ENCODE measurements at places on chromosomes 5 and 9.
A peak's percentile ranks its signal among the peaks of the same experiment; 100 is the strongest.

DNA sequence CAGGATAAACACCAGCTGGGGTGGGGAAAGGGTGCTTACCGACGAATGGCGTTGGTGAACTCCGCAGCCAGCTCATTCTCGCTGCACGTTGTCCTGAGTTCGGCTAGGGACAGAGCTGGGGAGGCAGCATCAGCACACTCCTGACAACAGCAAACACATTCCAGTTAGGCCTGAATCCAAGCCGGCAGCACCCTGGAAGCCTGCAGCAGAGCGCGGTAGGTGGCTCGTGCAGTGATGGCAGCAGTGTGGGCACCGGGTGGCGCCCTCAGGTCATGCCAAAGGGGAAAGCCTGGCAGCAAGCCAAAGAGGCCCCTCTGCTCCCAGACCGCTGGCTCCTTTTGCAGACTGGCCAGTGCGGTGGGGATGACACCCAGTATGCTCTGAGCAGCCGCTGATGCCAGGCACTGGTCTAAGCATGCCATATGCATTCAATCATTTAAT is 66.9 kb downstream of the DCP2 start:
- no peak for DNase-seq

GRCh38 chr5:40381016-40381415 is 298.7 kb upstream of the PTGER4 start:
- no peak for DNase-seq

DNA sequence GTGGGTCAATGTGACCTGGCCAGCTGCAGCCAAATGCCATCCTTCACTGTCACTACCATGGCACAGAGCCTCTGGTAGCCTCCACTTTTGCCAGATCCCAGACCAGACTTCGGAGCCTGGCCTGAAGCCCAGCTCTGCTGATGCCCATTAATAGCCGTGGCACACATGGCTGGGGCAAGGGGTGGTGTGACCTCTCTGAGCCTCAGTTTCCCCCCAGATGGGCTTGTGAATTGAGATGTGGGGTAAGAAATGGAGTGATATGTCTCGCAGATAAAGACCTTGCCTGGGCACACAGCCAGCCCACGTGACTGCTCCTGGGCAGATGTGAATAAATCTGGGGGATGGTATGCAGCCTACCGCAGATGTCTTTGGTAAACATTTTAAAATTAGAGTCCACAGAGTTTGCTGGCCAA is 13.9 kb downstream of the SUSD3 start:
- DNase-seq = no peak

DNA sequence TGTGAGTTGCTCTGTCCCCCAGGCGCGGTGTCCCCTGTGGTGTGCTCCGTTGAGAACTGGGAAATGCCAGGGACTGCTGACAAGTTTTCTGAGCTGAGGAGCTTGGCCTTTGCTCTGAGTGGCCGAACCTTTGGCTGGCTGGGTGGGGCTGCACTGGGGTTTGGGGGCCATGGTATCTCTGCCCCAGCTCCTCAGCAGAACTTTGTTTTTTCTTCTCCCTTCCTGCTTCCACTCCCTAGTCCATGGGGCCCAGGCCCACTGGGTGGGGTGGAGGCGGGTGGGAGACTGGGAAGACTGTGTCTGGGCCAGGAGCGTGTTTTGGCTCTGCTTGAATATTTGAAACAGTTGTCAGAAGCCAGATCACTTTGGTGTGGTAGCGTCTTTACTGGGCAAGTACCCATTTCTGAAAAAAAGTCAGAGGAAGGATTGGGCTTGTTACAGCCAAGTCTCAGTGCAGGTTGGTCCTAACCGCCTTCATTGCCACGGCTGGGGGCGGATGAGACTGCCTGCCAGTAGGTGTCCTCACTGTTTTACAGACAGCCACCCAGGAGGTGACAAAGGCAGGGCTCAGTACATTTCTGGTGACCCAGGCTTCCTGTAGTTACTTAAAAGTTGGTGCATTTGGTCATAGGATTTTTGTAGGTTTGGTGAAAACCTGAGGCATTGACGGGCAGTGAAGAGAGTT is 92.7 kb downstream of the DAB2IP start:
- DNase-seq = peak; percentile 57

GRCh38 chr5:54440456-54440893 is 15.0 kb upstream of the HSPB3 start:
- DNase-seq = no peak

DNA sequence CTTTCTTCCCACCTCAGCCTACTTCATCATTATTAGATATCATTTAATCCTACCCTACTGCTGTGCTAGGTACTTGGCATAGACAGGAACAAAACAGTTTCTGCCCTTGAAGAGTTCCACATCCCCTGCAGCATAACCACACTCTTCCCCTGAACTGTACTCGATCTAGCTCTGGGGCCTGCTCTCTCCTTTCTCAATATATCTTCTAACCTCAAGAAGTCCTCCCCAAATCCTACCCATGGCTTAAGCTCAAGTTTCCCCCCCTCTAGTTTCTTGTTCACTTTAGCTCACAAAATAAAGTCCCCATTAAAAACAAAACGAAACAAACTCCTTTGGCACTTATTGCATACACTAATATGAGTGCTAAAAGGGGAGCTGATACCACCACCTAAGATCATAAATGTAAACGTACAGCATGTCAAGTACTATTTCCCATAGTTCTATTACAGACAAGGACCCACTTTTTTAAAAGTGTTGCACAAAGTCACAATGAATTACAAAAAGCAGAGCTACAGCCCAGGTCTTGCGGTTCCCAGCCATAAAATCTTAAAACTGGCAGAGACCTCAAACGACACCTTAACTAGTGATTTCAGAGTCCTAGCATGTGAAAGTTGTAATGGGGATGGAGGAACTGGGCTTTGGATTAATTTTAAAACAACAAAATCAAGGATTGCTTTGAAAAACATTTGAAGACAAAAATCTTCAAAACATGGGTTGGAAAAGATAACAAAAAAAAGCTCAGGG is 80.7 kb downstream of the PTPDC1 start:
- DNase-seq = no peak

GRCh38 chr5:116572350-116573278 is 2.0 kb downstream of the SEMA6A start:
- peak; percentile 73 for DNase-seq

DNA sequence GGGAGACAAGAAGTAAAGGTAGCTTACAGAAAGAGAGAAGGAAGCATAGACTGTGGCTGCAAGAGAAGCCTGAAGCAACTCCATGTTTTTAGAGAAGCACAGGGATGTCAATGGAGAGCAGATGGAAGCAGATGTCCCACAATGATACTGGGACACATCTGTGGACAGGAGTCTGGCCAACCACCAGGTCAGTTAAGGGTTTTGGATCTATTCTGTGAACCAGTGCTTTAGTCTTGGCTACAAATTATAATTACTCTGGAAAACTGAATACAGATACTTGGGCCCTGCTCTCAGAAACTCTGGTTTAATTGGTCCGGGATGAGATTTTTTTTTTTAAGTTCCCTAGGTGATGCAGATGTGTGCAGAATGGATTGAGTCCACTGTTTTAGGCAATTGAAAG is 592.8 kb downstream of the CSNK1G3 start:
- DNase-seq = peak; percentile 53

DNA sequence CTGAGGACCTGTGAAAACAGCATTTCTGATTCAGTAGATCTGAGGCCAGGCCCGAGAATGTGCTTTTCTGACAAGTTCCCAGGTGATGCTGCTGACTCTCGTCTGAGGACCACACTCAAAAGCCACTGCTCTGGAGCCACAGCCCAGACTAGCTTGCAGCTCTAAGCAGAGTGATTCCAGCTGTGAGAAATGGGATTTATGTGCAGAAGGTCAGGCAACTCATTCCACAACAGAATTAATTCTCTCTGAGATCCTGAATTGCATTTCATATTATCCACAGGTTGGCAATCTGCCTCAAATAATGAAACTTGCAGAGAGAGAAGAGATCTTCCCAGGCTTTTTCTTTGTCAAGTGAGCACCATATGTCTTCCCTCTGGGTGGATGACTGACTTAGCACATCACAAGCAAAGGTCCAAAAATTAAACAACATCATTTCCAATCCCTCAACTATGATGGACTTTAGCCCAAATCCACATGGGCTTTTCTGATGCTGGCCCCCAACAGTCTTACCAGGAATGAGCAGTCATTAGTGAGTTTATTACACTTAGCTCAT is 140.2 kb downstream of the ALDH1A1 start:
- peak; percentile 33 for DNase-seq

DNA sequence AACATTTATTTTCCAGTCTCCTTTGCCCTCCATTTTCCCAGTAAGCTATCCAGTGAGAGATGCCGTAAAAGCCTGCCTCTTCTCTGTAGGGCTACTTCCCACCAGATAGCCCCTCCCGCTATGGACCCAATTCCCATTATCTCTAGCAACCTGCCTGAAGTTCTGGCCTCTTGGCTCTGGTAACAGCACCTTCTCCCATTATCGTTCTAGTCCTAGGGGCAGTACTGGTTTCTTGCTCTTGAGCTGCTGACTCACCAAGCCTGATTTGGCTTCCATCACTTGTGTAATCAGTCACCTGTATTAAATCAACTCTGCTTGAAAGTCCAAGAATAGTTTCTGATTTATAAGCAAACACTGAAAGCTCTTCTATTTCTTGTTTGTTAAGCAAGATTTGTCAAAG is 42.8 kb upstream of the PARP8 start:
- no peak for DNase-seq

GRCh38 chr5:83891261-83891660 is 170.6 kb upstream of the HAPLN1 start:
- DNase-seq = no peak

DNA sequence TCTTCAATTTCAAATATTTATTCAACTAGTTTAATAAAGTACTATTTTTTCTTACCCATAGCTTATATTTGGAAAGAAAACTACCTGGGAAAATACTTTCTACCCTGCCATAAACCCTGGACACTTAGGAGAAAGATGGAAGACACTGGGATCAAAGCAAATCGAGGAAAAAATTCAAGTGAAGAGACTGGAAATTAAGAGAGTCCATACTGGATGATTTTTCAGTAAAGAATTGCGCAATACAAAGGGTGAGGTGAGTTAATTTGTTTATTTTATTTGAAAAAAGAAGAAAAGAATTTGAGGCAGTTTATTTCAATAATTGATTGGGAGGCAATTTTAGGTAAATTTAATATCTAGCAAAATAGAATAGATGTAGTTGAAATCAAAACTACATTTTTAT is 331.8 kb upstream of the ITGA1 start:
- no peak for DNase-seq

GRCh38 chr9:88535226-88536022 is 446 bp downstream of the NXNL2 start:
- DNase-seq = peak; percentile 36

- no peak for DNase-seq
These were observed 10.3 kb downstream of the FRRS1L start for GRCh38 chr9:109156708-109157107.

GRCh38 chr9:90070931-90071660 is 466.3 kb downstream of the GADD45G start:
- no peak for DNase-seq

DNA sequence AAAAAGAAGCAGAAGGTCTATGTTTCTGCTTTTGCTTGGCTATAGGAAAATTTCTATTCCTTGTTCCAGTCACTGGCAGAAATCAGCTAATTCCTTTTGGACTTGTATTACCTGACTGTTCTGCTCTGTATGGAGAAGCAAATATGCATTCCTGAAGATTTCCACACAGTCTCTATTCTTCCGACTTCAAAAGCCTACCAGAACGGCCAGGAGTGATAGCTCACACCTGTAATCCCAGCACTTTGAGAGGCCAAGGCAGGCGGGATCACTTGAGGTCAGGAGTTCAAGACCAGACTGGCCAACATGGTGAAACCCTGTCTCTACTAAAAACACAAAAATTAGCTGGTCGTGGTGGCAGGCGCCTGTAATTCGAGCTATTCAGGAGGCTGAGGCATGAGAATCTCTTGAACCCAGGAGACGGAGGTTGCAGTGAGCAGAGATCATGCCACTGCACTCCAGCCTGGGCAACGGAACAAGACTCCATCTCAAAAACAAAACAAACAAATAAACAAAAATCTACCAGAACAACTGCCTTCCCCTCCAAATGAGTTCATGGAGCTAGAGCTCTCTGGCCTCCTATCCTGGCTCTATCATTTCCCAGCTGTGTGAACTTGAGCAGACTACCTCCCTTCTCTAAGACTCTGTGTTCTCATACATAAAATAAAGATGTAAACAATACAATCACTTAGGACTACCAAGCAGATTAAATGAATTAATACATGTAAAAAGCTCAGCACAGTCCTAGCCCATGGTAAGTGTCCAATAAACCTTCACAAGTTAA is 17.0 kb downstream of the MYO10 start:
- no peak for DNase-seq

DNA sequence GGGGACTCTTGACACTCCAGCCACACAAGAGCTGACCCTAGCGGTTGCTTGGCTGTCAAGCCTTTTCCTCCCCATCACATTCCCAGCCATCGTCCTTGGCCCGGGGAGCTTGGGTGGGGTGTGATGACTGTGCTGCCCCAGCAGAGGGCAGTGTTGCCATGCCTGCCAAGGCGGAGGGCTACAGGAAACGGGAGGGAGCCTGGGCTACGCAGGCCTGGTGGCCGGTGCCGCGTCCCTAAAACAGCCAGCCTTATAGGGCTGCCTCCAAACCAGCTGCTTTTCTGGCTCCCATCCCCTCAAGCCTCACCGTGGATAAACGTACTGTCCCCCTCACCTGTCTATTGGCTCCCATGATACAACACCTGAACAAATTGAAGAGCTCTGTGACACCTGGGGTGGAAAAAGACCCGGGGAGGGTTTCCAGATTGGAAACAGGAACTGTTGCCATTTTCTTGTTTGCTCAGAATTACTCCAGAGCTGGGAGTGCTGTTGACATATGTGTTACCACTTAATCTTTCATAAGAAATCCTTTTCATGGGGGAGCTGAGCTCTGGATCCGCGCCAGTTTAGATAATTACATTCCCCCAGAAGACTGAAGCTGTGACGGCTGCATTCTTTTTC is 72.8 kb upstream of the ASTN2 start:
- peak; percentile 79 for DNase-seq

DNA sequence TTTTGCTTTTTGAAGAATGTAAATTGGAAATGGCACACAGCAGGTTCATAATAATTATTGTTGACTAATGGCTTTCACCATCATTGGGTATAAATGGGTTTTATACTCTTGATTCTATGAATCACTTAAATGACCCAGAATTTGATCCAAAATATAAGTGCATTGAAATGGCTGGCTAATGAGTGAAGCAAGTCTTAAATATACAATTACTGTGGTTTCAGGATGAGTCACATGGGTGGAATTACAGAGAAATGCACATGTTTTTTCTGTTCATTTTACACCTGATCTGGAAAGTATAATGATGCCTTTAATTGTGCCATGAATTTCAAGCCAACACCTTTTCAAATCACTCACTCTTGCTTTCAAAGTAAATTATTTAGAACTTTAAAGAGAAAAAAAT is 380.8 kb upstream of the CD180 start:
- no peak for DNase-seq

- DNase-seq = no peak
These were observed 23.6 kb downstream of the TRIM14 start for GRCh38 chr9:98095401-98095800.

DNA sequence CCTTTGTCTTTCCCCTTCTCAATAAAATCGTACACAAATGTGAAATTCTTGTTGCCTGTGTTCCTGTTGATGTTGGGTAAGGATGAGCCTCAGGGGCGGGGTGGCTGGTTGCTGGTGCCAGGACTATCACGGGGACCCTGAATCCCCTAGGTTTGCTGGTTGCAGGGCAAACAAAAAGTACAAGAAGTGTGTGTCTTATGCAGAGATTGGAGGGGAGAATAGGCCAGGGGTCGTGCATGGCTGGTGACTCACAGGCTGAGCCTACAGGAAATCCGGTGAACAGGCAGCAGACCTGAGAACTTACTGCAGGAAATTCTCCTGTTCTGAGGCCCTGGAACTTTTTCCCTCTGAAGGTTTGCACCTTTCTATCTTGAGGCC is 5.5 kb downstream of the ANXA2R start:
- no peak for DNase-seq

GRCh38 chr9:98334796-98335195 is 79.3 kb upstream of the TBC1D2 start:
- no peak for DNase-seq

- no peak for DNase-seq
These were observed 62.4 kb downstream of the KIAA1958 start for GRCh38 chr9:112548836-112549595.

Data from right hindlimb (tissue), 1 donor.